PC-3 (cell line): ENCODE measurements at places on chromosomes 4 and X.

- DNase-seq, result no peak
These were observed 863 bp upstream of the FAM193A start for GRCh38 chr4:2535376-2536192.

- DNase-seq, result peak; percentile 46
These were observed 97.7 kb upstream of the ACSL4 start for GRCh38 chrX:109830704-109831206.

DNA sequence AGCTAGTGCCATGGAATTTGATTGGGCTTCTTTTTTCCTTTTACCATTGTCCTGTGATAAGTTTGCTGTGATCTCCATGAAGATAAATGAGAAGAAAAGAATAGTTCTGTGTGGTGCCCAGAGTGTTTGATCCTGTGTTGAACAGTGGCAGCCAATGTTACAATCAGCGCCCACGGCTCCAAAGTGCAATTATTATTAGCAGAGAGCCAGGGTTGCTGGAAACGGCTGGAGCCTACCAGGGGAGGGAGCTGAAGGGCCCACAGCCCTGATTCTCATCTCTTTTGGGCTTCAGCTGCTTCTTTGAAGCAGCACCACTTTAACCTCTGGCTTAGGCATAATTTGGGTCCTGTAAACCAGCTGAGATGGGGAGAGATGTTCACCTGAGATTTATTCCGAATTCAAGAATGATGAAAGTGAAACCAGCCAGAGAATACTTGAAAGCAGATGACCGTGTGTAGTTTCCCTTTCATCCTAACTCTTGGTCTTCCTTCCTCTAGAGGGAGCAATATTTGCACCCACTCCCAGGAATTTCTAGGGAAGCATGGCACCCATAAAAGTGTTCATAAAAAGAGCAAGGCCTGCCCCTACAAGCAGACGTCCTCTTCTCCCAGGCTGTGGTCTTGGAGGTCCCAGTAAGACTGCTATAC is 298.3 kb downstream of the EVC2 start:
- DNase-seq, result no peak

- DNase-seq, result no peak
These were observed 6.2 kb downstream of the AADAT start for GRCh38 chr4:170083541-170083940.

DNA sequence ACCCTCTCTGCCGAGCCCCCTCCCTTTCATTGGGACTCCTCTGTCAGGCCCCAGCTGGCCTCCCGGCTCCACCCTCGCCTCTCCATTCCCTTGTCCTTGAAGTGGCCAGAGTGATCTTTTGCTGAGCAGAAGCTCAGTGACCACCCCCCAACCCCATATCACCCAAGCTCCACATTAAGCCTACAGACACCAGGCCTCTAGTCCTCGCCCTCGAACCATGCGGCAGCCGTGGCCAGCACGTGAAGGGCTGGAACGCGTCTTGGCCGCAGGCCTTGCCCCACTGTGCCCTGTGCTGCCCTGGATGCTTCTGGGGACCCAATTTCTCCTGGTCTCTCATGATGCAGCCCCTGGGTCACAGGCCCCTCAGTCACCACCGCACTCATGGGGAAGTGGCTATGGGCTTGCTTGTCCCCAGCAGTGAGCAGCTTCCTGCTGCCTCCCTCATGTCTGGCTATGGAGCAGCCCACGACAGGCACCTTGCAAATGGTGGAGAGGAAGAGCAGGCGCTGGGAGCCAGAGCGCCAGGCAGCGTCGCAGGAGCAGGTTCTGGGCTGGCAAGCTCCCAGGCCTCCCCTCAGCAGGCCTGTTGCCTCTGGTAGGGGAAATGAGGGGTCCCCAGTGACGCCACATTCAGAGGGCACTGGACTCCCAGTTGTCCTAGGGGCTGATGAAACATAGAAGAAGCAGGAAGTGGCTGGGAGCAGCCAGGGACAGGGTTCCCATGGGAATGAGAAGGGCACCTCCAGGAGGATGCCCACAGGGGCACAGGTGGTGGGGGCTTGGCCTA is 757 bp upstream of the SRPK3 start:
- DNase-seq, result no peak

GRCh38 chrX:116232833-116233232 is 62.3 kb downstream of the AGTR2 start:
- peak; percentile 85 for DNase-seq

GRCh38 chrX:130084631-130085237 is 25.6 kb downstream of the ELF4 start:
- no peak for DNase-seq

- DNase-seq, result peak; percentile 32
These were observed 76.9 kb downstream of the CAMK2D start for GRCh38 chr4:113684534-113685091.

DNA sequence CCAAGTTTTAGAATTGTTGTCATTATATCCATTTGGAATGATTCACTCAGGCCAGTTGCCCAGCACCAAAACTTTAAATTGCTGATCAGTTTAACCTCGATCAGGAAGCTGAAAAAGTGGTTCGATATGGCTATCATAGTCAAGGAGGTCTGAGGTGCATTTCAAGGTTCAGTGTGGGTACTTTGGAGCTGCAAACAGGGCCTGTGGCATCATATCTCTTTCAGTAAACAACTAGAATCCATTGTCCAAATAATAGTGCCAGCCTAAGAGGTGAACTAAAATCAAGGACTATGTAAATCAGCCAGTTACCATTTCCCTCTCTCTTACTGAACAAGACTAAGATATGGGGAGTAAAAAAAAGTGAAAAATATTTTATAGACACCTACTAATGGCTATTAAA is 14.2 kb downstream of the TMEM47 start:
- DNase-seq, result no peak

GRCh38 chr4:17535242-17535641 is 20.3 kb downstream of the CLRN2 start:
- no peak for DNase-seq

- DNase-seq, result peak; percentile 76
These were observed 668.0 kb upstream of the LCORL start for GRCh38 chr4:18689308-18690115.
